Stimulated activated CD8-positive, alpha-beta memory T cell treated with anti-CD3 and anti-CD28 coated beads, Interleukin-15, amount 100 ng/mL, for 48 hours (primary cell): ENCODE measurements at places on chromosomes 13 and 19.

GRCh38 chr19:53517114-53517741 is 20.7 kb upstream of the ZNF331 start:
- DNase-seq = no peak

- DNase-seq = no peak
These were observed 9.0 kb downstream of the SLC27A1 start for GRCh38 chr19:17479325-17479791.

DNA sequence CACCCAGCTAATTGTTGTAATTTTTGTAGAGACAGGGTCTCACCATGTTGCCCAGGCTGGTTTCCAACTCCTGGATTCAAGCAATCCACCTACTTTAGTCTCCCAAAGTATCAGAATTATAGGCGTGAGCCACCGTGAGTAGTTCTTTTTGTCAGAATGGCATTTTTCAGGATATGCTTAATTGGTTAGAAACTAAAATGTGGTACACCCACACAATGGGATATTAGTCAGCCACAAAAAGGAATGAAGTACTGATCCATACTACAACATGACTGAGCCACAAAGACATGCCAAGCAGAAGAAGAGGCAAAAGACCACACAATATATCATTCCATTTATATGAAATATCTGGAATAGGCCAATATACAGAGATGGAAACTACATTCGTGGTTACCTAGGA is 41.7 kb upstream of the MAP3K10 start:
- no peak for DNase-seq

- no peak for DNase-seq
These were observed 661.0 kb upstream of the MIR17HG start for GRCh38 chr13:90686442-90686841.

DNA sequence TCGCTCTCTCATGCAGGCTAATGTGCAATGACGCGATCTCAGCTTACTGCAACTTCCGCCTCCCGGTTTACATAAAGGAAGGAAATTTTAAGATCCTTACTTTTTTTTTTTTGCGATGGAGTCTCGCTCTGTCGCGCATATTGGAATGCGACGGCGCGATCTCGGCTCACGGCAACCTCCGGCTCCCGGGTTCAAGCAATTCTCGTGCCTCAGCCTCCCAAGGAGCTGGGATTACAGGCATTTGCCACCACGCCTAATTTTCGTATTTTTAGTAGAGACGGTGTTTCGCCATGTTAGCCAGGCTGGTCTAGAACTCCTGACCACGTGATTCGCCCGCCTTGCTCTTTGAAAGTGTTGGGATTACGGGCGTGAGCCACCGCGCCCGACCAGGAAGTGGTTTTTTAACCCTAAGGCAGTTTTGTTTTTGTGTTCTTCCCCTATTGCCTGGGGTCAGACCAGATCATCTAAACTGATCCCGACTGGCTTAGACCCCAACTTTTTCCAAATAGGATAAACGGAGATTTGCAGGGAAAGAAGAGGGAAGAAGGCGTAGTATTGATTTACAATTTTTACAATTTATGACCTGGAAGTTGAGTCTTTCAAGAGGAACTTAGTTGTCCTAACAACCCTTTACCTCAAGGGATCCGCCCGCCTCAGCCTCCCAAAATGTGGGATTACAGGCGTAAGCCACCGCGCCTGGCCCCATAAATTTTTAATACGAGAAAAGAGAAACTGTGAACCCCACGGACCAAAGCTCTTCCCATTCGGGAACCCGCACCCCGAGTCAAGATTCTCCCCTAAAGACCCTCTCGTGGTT is 142.0 kb downstream of the ZNF737 start:
- DNase-seq = peak; percentile 11

GRCh38 chr13:113918981-113919701 is 54.7 kb downstream of the C13orf46 start:
- DNase-seq = no peak

DNA sequence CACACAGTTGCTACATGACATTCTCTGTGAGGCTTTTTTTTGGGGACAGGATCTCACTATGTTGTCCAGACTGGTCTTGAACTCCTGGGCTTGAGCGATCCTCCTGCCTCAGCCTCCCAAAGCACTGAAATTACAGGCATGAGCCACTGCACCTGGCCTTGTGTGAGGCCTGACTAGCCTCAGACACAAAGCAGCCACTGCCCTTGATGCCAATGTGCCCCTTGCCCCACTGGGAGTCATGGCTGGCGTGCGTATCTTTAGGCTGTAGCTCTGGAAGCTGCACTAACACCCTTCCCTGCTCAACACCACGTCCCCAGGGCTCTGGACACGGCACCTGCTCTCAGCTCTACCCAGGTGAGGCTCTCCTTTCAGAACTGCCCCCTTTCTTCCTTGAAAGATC is 14.5 kb upstream of the KPTN start:
- no peak for DNase-seq
